ENCODE measurements at places on chromosomes 3 and 15. TPM values are rescaled to one million over a fixed set of nuclear protein-coding genes. Genes with fewer than 3 reads are reported as not detected.

GRCh38 chr3:171328419-171329082 lies 131.7 kb downstream of the TNIK start:
- no peak for DNase-seq
- no peaks in the 10 kb centered on the region for H3K27me3 ChIP-seq
- H3K27ac ChIP-seq: no peak overlapping the region
- no peaks in the 10 kb centered on the region for H3K4me1 ChIP-seq
- H3K36me3 ChIP-seq: no peaks in the 10 kb centered on the region
- H3K4me3 ChIP-seq: no peak overlapping the region

- no peak overlapping the region for H3K4me3 ChIP-seq
- H3K36me3 ChIP-seq: no peaks in the 10 kb centered on the region
- no peak for DNase-seq
- peak overlapping the region; percentile 32 for H3K27ac ChIP-seq
- H3K4me1 ChIP-seq: no peaks in the 10 kb centered on the region
These were observed 20.2 kb upstream of the ERICH6 start for GRCh38 chr3:150723946-150724345.

DNA sequence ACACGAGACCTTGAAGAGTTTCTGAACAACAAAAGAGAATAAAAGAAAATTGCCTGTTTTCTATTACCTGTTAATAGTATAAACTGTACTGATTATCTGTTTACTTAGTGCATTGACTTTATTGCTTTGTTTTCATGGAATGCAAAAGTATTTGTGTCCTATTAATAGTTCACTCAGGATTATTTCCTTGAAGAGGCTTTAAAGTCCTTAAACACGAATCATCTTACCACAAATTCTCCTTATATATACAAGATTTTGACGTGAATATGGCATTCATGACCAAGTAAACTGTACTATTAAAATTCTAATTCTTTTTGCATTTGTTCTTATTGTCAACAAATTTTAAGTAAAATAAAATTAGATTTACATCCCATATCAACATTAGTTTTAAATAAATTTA lies 513.0 kb downstream of the NTRK3 start:
- no peak for DNase-seq
- no peak overlapping the region for H3K27ac ChIP-seq
- H3K4me1 ChIP-seq: no peaks in the 10 kb centered on the region
- H3K4me3 ChIP-seq: no peak overlapping the region

GRCh38 chr3:141268306-141268705 lies 36.7 kb downstream of the PXYLP1 start:
- no peaks in the 10 kb centered on the region for H3K36me3 ChIP-seq
- no peaks in the 10 kb centered on the region for H3K27me3 ChIP-seq
- no peaks in the 10 kb centered on the region for H3K4me1 ChIP-seq
- DNase-seq: no peak

DNA sequence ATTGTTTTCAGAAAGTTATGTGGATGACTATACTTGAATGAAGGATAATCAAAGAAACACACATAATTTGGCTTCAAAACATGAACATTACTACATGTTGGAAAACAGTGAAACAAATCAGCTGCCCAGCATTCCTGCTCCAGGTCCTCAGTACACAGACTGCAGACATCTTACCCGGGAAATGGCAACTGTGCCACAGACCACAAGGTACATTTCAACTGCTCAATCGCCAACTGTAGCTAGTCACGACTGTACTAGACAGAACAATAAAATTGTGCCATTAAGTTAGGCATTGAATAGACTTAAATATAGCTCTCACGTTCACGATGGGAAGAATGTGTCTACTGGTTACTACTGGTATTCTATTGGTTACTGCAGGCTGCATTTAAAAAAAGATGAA lies 5.0 kb downstream of the NAA50 start:
- no peaks in the 10 kb centered on the region for H3K27me3 ChIP-seq
- DNase-seq: no peak
- peaks cover 2% of the 10 kb centered on the region for H3K4me1 ChIP-seq
- H3K4me3 ChIP-seq: no peak overlapping the region
- H3K27ac ChIP-seq: no peak overlapping the region
- H3K36me3 ChIP-seq: no peaks in the 10 kb centered on the region

DNA sequence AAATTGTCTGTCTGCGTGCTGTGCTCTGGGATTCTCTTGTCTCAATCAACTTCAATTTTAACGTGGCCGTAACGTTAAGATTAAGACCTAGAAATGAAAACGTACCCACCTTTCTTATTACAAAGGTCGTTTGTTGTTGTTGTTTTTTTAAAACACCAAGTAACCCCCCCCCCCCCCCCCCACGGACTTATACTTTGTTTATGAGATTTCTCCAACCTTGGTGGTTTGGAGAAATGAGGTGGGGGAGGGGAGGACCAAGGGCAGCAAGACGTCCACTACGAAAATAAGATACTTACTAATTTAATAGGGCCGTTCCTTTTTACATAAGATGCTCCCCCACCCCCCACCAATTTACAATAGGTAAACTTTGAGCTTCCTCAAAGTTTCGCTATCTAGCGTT lies 244.4 kb upstream of the TOPAZ1 start:
- H3K27me3 ChIP-seq: peaks cover 50% of the 10 kb centered on the region
- DNase-seq: no peak
- no peak overlapping the region for H3K4me3 ChIP-seq
- no peak overlapping the region for H3K27ac ChIP-seq
- peaks cover 17% of the 10 kb centered on the region for H3K4me1 ChIP-seq
- H3K36me3 ChIP-seq: no peaks in the 10 kb centered on the region

DNA sequence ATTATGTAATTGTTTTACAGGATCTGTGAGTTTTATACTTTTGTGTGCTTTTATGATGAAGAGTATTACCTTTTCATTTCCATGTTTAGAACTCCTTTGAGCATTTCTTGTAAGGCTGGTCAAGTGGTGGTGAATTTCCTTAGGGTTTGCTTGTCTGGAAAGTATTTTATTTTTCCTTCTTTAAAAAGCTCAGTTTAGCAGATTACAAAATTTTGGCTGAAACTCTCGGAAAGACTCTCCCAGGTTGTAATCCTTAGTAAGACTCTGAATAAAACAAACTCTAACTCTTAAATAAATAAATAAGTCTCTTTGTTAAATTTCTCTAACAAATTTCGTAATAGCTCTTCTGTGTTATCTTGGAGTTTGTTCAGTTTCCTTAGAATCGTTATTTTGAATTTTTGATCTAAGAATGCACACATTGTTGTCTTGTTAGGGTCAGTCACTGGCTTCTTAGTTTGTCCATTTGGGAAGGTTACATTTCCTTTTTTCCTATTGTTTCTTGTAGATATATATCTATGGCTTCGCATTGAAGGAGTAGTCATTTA lies 14.7 kb upstream of the ACOX2 start:
- no peak for DNase-seq
- H3K27me3 ChIP-seq: no peaks in the 10 kb centered on the region
- H3K4me3 ChIP-seq: no peak overlapping the region
- no peaks in the 10 kb centered on the region for H3K4me1 ChIP-seq

DNA sequence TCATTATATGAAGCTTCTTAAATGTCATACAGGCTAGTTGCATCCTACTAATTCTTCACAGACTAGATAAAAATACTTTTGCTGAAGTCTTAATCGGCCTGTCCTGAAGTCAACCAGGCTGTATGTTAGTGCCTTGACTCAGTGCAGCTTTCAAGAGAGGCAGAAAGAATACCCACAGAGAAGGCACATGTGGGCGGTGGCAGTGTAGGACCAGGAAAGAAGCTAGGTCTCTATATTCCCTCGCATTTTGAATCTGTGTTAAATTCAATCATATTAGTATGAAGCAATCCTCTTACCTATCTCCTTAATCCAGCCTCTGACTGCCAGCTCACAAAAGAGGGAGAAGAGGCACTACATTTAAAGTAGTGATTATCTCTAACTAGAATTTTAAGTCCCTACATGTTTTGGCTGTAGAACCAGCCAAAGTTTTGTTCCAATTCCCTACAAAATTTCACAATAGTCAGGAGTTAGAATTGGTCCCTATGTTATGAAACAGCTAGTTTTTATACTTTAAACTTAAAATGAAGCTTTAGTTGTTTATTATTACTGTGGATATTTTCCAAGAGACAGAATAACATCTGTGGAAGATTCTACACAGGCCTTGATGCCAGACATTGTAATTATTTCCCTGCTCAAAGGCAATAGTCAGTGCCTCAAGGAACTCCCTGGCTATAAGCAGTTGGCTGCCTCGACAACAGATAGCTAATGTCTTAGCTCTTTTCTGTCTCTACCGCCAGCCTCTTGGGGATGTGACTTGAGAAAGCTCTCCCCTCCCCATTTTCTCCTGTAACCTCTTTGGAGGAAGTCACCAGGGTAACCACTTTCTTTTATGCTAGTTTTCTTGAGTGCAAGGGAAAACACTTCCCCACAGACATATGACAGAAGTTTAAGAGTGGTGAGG lies 31.9 kb downstream of the CRTC3 start:
- no peaks in the 10 kb centered on the region for H3K27me3 ChIP-seq
- peaks cover 3% of the 10 kb centered on the region for H3K4me1 ChIP-seq
- H3K4me3 ChIP-seq: no peak overlapping the region

GRCh38 chr15:77013776-77014131 lies 18.8 kb downstream of the PSTPIP1 start:
- no peak overlapping the region for H3K4me3 ChIP-seq
- H3K27ac ChIP-seq: no peak overlapping the region
- no peaks in the 10 kb centered on the region for H3K27me3 ChIP-seq
- H3K4me1 ChIP-seq: no peaks in the 10 kb centered on the region
- no peaks in the 10 kb centered on the region for H3K36me3 ChIP-seq

- peak overlapping the region; percentile 17 for H3K27ac ChIP-seq
- peaks cover 5% of the 10 kb centered on the region for H3K4me1 ChIP-seq
- H3K36me3 ChIP-seq: no peaks in the 10 kb centered on the region
These were observed 65.9 kb upstream of the MYO5C start for GRCh38 chr15:52361494-52361893.

- H3K4me3 ChIP-seq: no peak overlapping the region
- no peak overlapping the region for H3K27ac ChIP-seq
- no peak for DNase-seq
- no peaks in the 10 kb centered on the region for H3K36me3 ChIP-seq
- H3K4me1 ChIP-seq: no peaks in the 10 kb centered on the region
- no peaks in the 10 kb centered on the region for H3K27me3 ChIP-seq
These were observed 718.2 kb upstream of the GRM7 start for GRCh38 chr3:6142707-6143106.

- no peaks in the 10 kb centered on the region for H3K4me1 ChIP-seq
- DNase-seq: no peak
- no peak overlapping the region for H3K27ac ChIP-seq
These were observed 63.5 kb upstream of the PRR20G start for GRCh38 chr3:127351321-127351720.

DNA sequence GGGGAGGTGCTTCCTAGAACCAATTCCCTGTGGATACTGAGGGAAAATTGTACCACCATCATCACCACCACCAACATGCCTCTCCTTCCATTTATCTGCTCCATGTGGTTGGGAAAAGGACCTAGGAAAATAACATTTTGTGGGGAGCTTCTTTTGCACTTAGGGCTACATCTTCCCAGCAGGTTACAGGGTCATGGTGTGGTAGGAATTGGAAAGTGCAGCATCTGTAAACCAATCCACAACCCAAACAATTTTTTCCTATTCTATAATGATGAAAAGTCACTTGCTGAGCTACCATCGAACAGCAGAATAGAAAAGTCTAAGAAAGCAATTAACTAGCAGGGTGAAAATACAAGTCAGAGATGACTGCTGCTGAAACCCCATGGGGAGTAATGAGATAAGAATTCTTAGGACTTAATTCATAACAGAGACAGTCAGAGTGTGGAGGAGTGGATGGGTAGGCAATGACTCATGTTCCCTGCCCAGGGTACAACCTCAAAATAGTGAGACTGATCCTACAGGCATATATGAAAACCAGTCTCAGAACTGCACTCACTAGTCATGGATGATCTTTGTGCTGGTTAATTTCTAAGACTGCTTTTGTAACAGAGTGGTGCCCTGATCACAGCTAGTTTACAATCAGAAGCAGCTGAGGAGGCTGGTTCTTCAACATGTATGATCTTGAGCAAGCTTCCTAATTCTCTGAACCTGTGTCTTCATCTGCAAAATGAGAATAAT lies 38.1 kb upstream of the LEKR1 start:
- no peak overlapping the region for H3K27ac ChIP-seq
- DNase-seq: no peak
- no peaks in the 10 kb centered on the region for H3K27me3 ChIP-seq

DNA sequence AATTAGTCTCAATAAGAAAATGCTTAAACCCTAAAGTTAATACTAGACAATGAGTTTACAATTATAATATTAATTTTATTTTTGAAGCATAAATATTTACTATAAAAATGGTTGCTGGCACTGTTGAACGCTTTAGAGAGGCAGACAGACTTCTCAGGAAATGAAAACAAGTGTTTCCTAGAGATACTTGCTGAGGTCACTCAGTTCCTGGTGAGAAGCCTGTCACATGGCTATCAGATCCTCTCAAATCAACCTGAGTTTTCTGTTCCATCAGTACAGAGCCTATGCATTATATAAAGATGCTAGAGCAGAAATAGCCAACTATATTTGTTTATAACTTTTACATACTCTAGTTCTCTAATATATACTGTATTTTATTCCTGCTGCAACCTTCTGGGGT lies 109.2 kb downstream of the MYO5A start:
- H3K4me3 ChIP-seq: no peak overlapping the region
- H3K27ac ChIP-seq: no peak overlapping the region
- H3K4me1 ChIP-seq: no peaks in the 10 kb centered on the region

DNA sequence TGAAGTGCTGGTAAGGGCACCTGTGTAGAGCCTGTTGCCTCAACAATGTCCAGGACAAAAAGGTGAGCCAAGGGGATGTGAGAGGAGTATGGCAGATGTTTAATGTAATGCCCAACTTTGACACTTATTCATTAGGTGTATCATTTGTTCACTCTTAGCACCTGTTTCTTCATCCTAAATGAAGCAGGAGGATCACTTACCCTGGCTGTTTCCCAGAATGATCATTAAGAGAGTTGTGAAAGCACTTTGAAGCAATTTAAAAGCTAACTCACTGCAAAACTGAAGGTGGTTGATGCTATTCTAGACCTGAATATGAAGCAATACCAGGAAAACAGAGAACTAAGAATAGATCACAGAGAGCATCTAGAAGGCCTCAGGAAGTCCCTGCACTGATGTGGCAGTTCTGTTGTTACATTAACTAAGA lies 3.4 kb upstream of the HHLA2 start:
- DNase-seq: no peak
- H3K4me1 ChIP-seq: no peaks in the 10 kb centered on the region

- no peaks in the 10 kb centered on the region for H3K4me1 ChIP-seq
- DNase-seq: no peak
These were observed 279.1 kb downstream of the ZBTB20 start for GRCh38 chr3:114867835-114868503.

GRCh38 chr15:62495670-62496614 lies 330.9 kb upstream of the C2CD4B start:
- H3K27ac ChIP-seq: no peak overlapping the region
- no peak overlapping the region for H3K4me3 ChIP-seq
- no peaks in the 10 kb centered on the region for H3K4me1 ChIP-seq

GRCh38 chr3:147807776-147808175 lies 398.6 kb downstream of the ZIC1 start:
- H3K4me3 ChIP-seq: no peak overlapping the region
- H3K27ac ChIP-seq: no peak overlapping the region
- no peaks in the 10 kb centered on the region for H3K27me3 ChIP-seq
- H3K36me3 ChIP-seq: no peaks in the 10 kb centered on the region

GRCh38 chr3:80190051-80190450 lies 422.3 kb upstream of the ROBO1 start:
- no peaks in the 10 kb centered on the region for H3K36me3 ChIP-seq
- H3K27me3 ChIP-seq: no peaks in the 10 kb centered on the region
- H3K4me3 ChIP-seq: no peak overlapping the region
- DNase-seq: no peak
- no peak overlapping the region for H3K27ac ChIP-seq

EFCC1 gene
- 1.8 TPM for total RNA-seq

ILDR1 gene
- total RNA-seq: 8.3 TPM

AGTR1 gene
- 3.3 TPM for total RNA-seq

PEX11A gene
- total RNA-seq: 13.5 TPM

NRG4 gene
- total RNA-seq: 3.5 TPM

TEX9 gene
- total RNA-seq: 8.7 TPM

DUOXA2 gene
- not detected for total RNA-seq

SORD gene
- total RNA-seq: 197 TPM

OPA1 gene
- 27.1 TPM for total RNA-seq

CIP2A gene
- total RNA-seq: 2.0 TPM
